ENCODE measurements at places on chromosomes 6 and 20.

DNA sequence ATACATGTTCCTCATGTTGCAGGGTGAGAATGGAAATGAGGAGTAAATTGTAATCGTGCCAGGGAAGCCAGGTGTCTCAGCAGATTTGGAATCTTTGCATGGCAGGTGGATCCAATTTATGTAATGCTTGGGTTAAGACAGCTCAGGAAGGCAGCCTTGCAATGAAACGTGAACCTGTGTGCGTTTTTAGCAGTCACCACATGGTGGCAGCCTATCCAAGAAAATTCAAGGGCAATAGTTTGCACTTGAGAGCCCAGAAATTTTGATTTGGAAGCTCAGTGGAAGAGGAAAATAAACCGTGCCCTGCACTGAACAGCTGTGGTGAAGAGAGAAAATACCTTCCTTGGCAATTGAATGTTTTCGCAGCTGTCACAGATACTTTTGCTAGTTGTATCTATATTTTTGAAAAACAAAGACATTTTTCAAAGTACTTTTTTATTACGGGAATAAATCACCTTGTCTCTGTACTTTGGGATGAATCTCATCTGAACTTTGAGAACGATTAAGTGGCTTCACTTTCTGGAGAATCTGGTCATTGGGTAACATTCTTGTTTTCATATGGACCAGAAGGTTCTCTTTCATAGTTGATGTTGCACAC is 26.5 kb downstream of the MTHFD1L start:
- DNase-seq: peak; percentile 74

DNA sequence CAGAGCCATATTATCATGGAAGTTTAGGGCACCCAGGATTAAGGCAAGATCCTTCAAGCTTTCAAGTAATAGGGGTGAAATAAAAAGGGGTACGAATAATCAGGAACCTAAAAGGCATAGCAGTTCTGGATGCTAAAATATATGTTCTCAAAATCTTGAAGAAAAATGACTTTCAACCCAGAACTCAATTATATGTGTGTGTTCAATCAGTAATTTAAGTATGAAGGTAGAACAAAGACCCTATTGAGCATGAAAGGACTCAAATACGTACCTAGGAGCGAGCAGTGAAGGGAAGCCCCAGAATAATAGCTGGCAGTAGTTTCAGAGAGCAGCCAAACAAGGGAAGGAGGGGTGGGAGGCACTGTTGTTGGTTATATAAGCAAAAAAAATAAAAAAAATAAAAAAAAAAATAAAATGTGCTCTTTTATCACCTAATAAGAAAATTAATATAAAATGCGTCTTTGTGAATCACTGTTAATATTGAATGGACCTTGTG is 45.4 kb downstream of the MYO6 start:
- DNase-seq: no peak

GRCh38 chr6:44921798-44922197 is 406.3 kb upstream of the RUNX2 start:
- no peak for DNase-seq

DNA sequence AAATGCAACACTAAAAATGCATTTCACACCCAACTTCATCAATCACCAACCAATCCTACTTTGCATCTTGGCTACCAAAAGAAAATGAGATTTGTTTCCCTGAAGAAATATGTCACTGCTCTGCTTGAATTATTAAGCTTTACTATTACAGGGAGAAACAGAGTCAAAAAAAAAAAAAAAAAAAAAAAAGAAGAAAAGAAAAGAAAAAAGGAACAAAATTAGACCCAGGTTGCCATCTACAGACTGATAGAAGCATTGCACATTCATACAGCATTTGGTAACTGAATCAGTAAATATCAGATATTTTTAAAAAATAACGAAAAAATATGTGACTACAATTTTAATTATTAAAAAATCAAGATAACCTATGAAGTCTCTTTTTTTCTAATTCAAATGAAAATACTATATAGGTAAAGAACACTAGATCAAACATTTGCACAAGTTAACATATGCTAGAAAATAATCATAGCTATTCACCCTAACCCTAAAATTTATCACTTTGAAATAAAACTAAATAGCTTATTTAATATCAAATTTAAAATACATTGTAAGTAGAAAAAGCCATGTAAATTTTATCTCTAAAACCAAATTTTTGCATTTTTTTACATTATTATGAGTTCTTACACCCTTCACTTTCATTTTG is 83.3 kb downstream of the DCDC2 start:
- DNase-seq: no peak

- DNase-seq: no peak
These were observed 72.8 kb downstream of the RTN4IP1 start for GRCh38 chr6:106556368-106556960.

DNA sequence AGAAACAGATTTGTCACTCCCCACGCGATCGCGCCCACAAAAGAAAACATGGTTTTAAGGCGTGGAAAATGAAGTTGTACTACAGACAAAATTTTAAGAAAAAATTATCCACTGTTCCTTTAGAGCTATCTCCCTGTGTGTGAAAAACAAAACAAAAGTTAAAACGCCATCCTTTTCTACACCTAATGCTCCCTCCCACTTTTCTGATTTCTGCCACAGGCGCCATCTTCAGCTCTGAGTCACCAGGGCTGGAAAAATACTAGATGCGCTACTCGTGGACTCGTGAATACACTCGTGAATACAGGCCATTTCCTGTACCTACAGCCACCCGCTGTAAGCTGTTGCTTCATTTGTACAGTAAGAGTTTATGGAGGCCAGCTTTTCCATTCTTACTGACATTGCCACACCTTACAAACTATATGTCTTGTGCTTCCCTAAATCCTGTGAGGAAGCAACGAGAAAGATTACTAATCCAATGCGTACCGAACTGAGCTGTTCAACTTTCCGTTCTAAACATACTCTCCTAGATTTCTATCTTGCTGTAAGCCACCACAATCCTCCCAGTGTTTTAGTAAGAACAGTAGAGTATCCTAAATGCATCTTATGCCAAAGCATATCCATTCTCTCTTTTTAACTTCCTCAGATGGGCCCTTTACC is 773 bp upstream of the AHI1 start:
- DNase-seq: peak; percentile 87

GRCh38 chr6:155319902-155320301 is 5.6 kb upstream of the TFB1M start:
- DNase-seq: no peak

GRCh38 chr6:22804620-22805261 is 235.4 kb downstream of the HDGFL1 start:
- no peak for DNase-seq

GRCh38 chr20:49691818-49692568 is 21.7 kb downstream of the B4GALT5 start:
- DNase-seq: no peak

DNA sequence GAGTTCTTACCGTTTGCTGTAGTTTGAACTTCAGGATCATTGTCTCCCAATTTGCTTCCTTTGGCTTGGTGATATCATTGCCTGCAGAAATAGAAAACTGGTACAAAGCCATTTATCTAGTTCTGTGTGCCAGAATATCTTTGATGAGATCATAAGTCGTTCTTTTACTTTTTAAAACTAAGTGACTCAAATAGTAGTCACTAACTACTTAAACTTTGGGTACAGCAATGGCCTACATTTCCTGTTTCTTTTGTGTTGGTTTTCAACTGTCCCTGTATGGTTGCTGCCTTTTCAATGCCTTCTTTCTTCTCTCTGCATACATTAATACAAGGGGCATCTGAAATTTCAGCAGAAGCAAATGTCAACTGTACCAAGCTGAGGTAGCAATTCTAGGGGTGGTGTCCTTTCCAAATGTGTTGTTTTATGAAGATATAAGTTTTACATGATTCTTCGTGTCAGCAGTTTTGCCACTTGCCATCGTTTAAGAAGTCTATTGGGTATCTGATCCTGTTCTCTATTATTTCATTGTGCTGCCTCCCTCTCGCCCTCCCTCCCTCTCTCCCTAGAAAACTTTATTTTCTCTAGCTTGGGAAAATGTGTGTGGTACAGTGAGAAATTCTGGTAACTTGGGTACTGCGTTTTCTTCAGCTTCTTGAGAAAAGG is 238.5 kb downstream of the FARS2 start:
- DNase-seq: peak; percentile 65

- no peak for DNase-seq
These were observed 3.9 kb downstream of the SYTL3 start for GRCh38 chr6:158653577-158654354.

- DNase-seq: no peak
These were observed 85.8 kb downstream of the CDKAL1 start for GRCh38 chr6:20620043-20620442.

- peak; percentile 42 for DNase-seq
These were observed 16.6 kb upstream of the CCDC167 start for GRCh38 chr6:37516076-37516919.

DNA sequence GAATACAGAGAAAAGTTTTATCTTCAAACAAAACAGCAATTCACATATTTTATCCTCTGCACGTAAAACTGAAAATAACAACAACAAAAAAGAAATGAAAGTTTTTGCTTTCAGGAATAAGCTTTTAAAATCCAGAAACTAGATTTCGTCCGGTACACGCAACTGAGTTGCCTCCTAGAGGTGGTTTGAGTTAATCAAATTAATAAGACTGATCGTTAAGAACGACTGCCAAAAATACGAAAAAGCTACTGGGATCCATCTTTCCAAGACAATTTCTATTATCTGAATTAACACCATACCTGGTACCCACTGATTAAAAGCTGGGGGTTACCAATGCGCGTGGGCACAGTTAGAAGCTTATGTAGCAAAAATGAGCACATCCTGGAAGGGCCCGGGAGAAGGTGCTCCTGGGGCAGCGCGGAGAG is 669 bp downstream of the PDCD2 start:
- DNase-seq: no peak
